ENCODE measurements at places on chromosomes 13 and 19. TPM values are rescaled to one million over a fixed set of nuclear protein-coding genes. Genes with fewer than 3 reads are reported as not detected.

SKA3 gene
- 0.23 TPM for total RNA-seq

NLRP7 gene
- not detected for total RNA-seq

LILRA1 gene
- 0.39 TPM for total RNA-seq

BCAM gene
- total RNA-seq = 89.3 TPM

COL4A1 gene
- total RNA-seq = 172 TPM

LRRC8E gene
- total RNA-seq = 0.52 TPM

SLC6A16 gene
- 0.51 TPM for total RNA-seq

C19orf81 gene
- not detected for total RNA-seq

DNA sequence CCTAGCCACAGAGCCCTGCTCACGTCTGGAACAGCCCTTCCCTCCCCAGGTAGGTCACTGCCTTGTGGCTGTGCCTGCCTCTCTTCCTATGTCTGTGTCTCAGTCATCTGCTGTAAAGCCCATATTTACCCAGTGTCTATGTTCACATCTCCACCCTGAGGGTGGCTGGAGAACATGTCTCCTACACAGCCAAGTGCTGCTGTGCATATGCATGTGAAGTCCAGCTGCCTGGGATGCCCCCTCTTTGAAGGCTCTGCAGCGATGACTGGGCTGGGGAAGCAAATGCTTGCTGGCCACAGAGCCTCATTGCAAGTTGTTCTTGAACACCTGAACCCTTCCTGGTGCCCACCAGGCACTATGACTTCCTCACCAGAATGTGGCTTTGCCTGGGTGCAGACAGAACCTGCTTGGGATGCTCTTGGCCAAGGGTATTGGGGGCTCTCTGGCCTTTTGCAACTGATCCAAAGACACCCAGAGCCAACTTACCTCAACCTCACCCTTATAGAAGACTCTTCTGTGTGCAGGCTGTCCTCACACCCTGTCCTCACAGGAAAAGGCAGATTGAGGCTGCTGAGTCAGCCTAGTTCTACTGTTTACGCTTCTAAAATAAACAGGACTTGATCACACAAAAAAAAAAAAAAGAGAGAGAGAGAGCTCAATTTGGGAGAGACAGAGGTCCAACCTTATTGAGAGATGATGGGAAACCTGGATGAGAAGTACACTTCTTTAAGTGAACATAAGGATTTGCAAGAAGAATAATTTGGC, 26.5 kb downstream of the MRPL57 start:
- no peak for DNase-seq

DNA sequence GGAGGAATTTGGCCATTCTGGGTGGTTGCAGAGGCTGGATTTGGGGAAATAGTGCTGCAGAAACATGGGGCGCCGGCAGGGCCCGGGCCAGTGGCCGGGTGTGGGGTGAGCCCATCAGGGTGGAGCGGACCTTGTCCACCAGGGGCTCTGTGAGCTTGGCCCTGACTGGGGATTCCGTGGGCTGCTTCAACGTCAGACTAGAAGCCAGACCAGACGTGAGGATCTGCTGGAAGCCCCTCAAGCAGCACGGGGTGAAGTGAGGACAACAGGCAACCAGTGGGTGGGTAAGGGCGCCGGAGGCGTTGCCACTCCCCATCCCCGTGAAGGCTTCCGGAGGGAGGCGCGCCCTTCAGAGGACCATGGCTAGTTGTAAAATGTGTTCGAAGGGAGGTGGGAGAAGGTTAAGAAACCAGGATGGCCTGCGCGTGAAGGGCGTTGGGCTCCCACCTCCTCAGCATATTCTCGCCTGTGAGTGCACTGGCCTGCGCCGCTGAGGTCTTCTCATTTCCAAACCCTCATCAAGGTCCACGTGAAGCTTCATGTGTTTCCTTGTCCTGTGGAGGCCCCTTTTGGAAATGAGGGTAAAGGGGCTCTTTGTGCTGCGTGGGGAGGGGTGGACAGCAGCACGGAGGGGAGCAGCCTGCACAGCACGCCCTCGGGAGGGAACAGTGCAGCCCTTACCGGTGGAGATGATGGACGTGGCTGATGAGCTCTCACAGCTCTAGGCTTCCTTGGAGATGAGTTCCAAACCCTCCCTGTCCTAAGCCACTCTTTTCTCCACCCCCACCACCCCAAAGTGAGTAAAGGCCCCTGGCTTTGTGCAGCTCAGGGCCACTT, 8.3 kb downstream of the TEX29 start:
- no peak for DNase-seq

DNA sequence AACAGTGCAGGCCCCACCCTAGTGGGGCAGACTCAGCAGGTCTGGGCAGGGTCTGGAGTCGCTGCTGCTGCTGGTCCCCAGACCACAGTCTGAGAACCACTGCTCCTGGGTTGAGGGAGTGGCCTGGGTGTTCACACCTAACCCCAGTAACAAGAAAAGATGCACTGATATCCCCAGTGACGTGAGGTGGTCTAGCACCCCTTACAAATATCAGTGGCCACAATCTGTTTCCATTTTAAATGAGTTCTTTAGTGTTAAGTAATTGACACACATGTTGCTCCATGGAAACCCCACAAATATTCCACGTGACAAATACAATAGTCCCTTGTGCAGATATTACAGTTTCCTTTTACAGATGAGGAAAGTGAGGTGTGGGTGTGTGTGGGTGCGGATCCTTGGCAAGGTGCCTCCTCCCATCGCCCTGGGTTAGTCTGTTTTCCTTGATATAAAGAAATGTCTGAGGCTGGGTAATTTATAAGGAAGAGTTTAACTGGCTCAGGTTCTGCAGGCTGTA, 96.3 kb upstream of the GPR183 start:
- DNase-seq = no peak

DNA sequence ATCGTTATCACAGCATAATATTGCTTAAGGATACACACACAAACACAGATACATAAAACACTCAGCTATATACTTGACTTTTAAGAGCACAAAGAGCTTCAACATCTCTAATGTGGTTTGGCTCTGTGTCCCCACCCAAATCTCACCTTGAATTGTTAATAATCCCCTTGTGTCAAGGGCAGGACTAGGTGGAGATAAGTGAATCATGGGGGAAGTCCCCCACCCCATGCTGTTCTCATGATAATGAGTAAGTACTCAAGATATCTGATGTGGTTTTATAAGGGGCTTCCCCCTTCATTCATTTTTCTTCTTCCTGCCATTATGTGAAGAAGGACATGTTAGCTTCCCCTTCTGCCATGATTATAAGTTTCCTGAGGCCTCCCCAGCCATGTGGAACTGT, 481.4 kb downstream of the PCDH9 start:
- no peak for DNase-seq

DNA sequence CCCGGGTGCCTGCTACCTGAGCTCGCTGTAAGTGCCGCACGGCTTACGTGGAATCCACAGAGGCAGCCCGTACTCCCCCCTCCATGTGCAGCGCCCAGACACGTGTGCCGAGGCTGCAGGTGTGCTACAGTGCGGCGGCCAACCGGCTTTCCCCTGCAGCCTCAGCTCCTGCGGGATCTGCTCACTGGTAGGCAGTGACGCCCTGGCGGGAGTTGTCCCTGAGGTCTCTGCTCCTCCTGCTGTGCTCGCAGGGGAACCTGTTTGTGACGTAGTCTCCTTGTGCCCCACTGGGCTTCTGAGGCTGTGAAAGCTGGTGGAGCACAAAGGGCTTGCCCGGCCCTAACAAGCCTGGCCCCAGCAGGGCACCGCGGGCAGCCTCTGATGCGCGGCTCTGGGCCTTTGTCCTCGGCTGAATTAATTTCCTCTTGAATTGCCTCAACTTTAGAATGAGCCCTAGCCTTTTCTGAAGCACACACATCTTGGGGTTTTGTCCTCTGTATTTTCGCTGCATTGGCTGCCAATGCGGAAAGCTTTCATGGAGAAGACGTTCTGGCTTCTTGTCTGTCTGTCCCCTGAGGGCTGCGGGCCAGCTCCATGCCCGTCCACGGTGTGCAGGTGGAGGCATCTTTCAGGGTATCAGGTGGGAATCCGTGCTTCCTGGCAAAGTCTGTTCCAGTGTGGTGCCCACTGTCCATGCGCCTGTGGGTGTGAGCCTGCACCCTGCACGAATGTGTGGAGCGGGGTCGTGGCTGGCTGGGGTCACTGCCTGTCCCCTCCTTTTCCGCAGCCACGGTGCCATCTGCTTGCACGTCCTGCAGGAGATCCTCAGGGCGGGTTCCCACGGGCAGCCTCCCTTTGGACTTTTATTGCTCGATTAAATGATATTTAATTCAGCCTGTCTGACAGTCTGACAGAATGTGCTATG, 77.3 kb upstream of the MCF2L start:
- no peak for DNase-seq

DNA sequence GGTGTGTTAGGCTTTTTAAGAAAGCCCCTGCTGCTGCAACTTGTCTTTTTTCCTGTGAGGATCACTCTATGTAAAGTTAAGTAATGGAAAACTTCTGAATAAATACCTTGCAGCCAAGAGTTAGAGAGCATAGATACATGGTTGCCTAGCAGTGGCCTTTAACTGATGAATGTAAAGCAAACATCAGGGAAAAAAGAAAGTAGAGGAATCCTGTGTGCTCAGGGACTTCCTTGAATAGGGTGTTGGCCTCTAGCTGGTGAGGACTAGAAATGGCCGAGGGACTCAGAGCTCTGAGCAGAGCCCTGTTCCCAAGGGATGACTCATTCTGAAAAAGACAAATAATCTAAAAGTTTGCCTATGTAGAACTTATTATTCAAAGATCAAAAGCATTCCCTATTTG, 135.7 kb downstream of the MIPEP start:
- DNase-seq = no peak

DNA sequence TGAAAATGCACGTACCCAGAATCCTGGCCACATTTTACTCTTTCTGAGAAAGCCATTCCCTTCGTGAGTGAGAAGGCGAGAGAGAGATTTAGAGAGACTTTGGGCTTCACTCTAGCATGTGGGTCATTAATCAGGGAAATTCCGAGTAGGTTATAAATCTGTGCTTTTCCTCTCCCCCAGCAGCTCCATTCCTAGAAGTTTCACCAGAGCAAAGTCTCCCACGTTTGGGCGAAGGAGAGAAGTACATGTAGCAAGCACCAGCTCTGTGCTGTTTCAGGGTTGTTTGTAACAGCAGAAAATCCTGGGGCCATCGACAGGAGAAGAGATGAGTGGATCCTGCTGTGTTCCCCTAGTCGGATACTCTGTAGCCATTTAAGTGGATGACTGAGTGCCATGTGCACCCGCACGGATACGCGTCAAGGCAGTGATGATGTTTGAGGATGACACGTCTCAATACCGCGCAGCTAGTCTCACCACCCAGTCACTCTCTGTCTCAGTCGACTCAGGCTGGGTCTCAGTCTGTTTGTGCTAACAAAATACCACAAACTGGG, 131.8 kb upstream of the PEG3 start:
- no peak for DNase-seq

- DNase-seq = no peak
These were observed 19.7 kb upstream of the SCEL start for GRCh38 chr13:77515785-77516184.

GRCh38 chr13:61170856-61171255, 244.8 kb downstream of the PCDH20 start:
- peak; percentile 9 for DNase-seq

GRCh38 chr13:89514534-89515312, 1832.8 kb upstream of the MIR17HG start:
- peak; percentile 8 for DNase-seq

DNA sequence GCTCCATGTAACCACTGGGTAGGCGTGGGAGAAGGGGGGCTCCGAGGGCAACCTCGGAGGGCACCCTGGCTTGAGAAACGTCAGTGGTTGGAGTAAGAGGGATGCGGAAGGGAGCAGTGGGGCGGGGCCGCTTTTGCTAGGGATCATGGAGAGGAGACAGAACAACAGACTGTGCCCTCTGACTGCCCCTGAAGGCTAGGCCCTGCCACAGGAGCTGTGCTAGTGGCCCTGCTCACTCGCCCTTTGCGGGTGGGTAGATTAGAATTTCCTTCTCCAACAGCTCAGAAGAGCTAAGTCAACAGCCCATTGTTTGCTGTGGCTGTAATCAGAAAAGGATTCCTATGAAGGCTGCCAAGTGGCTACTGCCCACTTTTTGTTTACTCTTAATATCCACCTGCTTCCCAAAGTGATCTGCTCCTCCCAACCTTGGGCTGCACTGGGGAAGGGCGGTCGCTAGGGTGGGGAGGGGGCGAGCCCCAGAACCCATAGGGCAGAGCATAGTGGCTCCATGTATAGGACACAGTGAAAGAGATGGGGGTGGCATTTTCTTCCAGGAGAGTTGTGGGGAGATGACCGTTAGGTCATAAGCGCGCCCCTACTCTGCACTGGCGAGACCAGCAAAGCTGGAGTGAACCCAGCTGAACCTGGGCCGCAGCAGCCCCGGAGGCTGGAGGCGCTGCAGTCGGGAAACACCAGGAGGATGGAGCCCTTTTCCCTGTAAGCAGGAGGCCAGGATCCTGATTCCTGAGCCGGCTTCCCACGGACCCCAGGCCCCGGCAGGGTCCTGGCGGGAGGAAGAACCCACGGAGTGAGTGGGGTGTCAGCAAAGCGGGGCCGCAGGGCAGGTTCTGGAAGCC, 1.9 kb upstream of the C1QTNF9 start:
- peak; percentile 21 for DNase-seq

- no peak for DNase-seq
These were observed 26.4 kb downstream of the C13orf46 start for GRCh38 chr13:113947311-113948033.

DNA sequence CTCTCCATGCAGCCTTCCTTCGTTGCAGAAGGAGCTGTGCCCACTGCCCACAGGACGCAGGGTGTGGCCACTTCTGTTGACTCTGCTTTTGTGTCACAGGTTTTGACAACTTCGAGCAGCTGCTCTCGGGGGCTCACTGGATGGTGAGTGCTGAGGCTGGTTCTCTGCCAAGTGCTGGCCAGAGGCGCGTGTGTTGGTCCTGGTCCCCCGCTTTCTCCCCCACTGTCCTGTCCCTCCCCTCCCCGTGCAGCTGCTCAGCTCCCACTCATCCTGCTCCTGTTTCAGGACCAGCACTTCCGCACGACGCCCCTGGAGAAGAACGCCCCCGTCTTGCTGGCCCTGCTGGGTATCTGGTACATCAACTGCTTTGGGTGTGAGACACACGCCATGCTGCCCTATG, 10.6 kb upstream of the PDCD2L start:
- DNase-seq = no peak

GRCh38 chr19:51089786-51090185, 7.1 kb upstream of the KLK14 start:
- DNase-seq = no peak

DNA sequence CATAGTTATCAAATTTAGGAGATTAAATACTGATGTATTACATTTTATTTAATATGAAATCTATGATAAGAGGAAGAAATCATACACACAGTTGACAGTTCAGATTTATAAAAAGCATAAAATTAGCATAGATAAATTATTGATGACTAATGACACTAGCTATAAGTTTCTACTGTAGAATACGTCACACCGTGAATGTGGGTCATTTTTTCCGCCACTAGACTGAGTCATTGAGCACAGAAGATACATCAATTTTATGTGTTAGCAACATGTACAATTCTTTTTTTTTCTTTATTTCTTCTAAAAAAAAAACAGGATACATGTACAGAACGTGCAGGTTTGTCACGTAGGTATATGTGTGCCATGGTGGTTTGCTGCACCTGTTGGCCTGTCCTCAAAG, 22.2 kb downstream of the AP2S1 start:
- DNase-seq = no peak

All from heart right ventricle (tissue), 16 donors.